ENCODE measurements at places on chromosomes 1 and 21. TPM values are rescaled to one million over a fixed set of nuclear protein-coding genes. Genes with fewer than 3 reads are reported as not detected.

GRCh38 chr1:232574077-232574476 lies 55.9 kb downstream of the SIPA1L2 start:
- no peaks in the 10 kb centered on the region for H3K27me3 ChIP-seq
- H3K4me1 ChIP-seq: peaks cover 14% of the 10 kb centered on the region
- no peak for DNase-seq
- H3K36me3 ChIP-seq: no peaks in the 10 kb centered on the region

GRCh38 chr1:17645068-17645911 lies 105.8 kb downstream of the ARHGEF10L start:
- no peak for DNase-seq
- no peaks in the 10 kb centered on the region for H3K4me1 ChIP-seq
- H3K27me3 ChIP-seq: no peaks in the 10 kb centered on the region
- H3K4me3 ChIP-seq: no peak overlapping the region

DNA sequence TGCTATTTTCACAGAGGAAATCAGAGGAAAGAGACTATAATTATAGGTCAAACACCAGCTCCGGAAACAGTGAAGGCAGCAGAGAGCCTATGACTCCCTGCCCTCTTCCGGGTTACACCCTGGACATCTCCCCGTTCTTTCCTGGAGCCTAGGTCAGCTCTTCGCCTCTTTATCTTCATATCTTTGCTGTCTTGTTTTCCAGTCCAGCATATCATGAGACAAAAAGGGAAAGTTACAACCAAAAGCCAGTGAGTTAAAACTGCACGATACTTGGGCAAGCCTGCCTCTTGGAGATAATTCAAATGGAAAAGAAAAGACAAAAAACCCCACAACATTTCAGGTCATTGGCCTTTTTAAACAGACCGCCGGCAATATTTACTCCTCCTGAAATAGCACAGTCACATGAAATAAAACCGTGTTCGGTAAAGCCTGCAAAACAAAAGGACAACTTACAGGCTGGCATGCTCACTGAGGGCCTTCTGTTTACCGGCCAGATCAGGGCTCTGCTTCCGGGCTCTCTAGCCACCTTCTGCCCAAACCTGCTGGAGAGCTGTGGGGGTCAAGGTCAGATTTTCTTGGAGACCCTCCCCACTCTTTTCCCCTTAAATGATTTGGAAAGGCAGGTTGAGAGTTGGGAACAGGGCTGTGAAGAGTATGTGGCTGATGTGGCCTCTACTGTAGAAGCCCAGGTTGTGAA lies 42.8 kb upstream of the PPP2R5A start:
- H3K27ac ChIP-seq: peak overlapping the region; percentile 75
- H3K27me3 ChIP-seq: peaks cover 5% of the 10 kb centered on the region
- peaks cover 17% of the 10 kb centered on the region for H3K4me1 ChIP-seq
- no peak overlapping the region for H3K4me3 ChIP-seq
- H3K36me3 ChIP-seq: peaks cover 3% of the 10 kb centered on the region

ACOT7 gene
- 97.0 TPM for total RNA-seq

TNFSF4 gene
- total RNA-seq: 5.1 TPM

DNA sequence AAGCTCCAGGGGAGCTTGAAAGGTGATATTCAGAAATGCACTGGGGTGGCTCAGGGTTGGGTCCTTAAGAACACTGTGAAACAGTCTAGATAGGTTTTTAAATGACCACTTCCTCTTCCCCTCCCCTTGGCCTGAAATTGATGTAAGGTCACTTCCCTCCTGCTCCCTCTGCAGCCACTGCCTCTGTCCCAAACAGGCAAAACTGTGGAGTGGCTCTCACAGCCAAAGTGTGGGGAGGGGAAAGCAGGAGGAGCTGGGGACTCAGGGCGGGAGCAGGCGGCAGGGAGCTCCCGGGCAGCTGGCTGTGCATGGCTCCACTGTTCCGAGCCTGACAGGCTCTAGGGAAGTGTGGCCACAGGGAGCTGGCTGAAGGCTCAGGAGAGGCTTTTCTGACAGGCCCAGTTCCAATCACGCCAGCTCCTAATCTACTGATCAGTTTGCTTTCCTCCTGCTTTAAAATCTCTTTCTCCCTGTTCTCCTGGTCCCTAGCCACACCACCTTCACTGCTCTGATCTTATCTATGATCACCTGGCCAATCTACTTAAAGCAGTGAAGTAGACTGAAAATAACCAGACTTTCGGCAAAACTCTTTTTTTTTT lies 5.1 kb upstream of the CSRP1 start:
- peaks cover 41% of the 10 kb centered on the region for H3K4me1 ChIP-seq
- H3K36me3 ChIP-seq: no peaks in the 10 kb centered on the region
- DNase-seq: no peak
- no peaks in the 10 kb centered on the region for H3K27me3 ChIP-seq
- H3K27ac ChIP-seq: no peak overlapping the region
- no peak overlapping the region for H3K4me3 ChIP-seq

RNU1-2 gene
- 1,730 TPM for total RNA-seq

SLC30A2 gene
- total RNA-seq: not detected

TENT5C gene
- total RNA-seq: 20.7 TPM

DNA sequence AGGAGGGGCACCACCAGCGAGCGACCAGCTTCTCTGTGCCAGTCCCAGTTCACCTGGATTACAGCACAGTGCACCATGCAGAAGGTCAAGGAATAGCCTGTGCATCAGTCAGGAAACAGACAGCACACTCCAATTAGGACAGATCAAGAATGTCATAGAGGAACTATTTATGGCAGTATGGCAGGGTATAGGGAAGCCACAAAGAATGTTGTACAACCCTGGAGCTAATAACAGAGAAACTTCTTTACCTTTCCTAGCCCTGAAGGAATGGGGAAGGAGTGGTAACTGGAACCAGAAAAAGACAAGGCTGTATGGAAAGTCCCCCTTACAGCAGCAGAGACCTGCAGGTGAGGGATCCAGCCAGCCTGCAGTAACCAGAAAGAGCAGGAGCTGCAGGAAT lies 87.8 kb upstream of the USP24 start:
- H3K4me1 ChIP-seq: no peaks in the 10 kb centered on the region
- peaks cover 11% of the 10 kb centered on the region for H3K27me3 ChIP-seq
- no peaks in the 10 kb centered on the region for H3K36me3 ChIP-seq
- H3K27ac ChIP-seq: no peak overlapping the region
- H3K4me3 ChIP-seq: no peak overlapping the region

TNFRSF18 gene
- total RNA-seq: 17.5 TPM

GRCh38 chr1:241413974-241414373 lies 57.0 kb upstream of the RGS7 start:
- H3K36me3 ChIP-seq: no peaks in the 10 kb centered on the region
- no peaks in the 10 kb centered on the region for H3K27me3 ChIP-seq
- DNase-seq: no peak

GRCh38 chr1:64403331-64403730 lies 66.6 kb upstream of the CACHD1 start:
- no peak overlapping the region for H3K4me3 ChIP-seq
- no peaks in the 10 kb centered on the region for H3K36me3 ChIP-seq
- H3K27ac ChIP-seq: no peak overlapping the region
- no peak for DNase-seq
- peaks cover 7% of the 10 kb centered on the region for H3K27me3 ChIP-seq

KRTAP13-2 gene
- total RNA-seq: not detected

DNA sequence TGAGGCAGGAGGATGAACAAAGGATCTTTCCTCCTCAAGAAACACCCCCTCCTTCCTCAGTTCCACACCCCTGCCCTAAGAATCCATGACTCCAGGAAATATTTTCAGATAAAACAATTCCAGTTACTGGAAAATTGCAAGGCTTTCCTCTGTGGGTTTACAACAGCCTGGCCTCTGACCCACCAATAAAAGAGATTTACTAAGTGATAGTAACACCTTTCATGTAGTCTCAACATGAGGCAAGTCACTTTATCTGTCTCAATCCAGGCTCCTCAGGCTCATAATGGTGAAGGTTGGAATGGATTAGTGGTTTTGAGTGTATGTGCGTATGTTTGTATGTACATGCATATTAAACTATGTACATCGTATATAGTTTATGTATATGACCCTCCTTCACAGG lies 71.4 kb upstream of the PPP2R5A start:
- no peaks in the 10 kb centered on the region for H3K36me3 ChIP-seq
- no peak for DNase-seq
- peaks cover 14% of the 10 kb centered on the region for H3K27me3 ChIP-seq
- H3K4me3 ChIP-seq: no peak overlapping the region
- peaks cover 11% of the 10 kb centered on the region for H3K4me1 ChIP-seq
- no peak overlapping the region for H3K27ac ChIP-seq

DNA sequence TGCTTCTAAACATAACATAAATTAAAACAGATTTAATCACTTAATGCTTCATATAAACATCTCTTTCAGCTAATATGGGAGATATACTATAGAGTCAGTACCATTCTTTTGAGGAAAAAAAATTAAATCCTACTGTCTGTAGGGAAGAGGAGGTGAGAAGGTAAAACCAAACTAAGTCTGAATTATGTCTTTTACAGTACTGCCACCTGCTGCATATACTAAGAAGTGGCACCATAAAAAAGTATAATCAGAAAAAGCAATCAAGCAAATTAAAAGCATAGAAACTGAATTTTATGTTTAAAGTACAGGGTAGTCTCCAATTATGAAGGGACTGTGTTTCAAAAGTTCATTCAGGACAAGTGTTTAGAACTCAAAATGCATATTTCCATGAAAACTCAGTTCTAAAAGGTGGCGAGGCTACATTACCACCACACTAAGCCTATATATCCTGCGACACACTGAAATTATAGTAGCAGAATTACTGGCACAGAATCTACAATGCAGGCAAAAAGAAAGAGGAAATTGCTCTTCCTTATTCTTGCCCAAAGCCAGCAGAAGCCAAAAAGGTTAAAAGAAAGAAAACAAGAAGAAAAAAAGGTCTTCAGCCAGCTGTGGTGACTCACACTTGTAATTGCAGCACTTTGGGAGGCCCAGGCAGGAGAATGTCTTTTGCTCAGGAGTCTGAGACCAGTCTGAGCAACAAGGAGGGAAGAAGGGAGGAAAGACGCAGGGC lies 9.0 kb downstream of the NSL1 start:
- H3K4me3 ChIP-seq: no peak overlapping the region
- H3K36me3 ChIP-seq: peaks cover 35% of the 10 kb centered on the region
- H3K4me1 ChIP-seq: no peaks in the 10 kb centered on the region
- no peak overlapping the region for H3K27ac ChIP-seq
- DNase-seq: no peak

- H3K4me1 ChIP-seq: peaks cover 27% of the 10 kb centered on the region
- H3K4me3 ChIP-seq: peak overlapping the region; percentile 82
- peak overlapping the region; percentile 97 for H3K27ac ChIP-seq
- peak; percentile 84 for DNase-seq
- H3K36me3 ChIP-seq: no peaks in the 10 kb centered on the region
These were observed 9.8 kb upstream of the TSPAN2 start for GRCh38 chr1:115098979-115099692.

DNA sequence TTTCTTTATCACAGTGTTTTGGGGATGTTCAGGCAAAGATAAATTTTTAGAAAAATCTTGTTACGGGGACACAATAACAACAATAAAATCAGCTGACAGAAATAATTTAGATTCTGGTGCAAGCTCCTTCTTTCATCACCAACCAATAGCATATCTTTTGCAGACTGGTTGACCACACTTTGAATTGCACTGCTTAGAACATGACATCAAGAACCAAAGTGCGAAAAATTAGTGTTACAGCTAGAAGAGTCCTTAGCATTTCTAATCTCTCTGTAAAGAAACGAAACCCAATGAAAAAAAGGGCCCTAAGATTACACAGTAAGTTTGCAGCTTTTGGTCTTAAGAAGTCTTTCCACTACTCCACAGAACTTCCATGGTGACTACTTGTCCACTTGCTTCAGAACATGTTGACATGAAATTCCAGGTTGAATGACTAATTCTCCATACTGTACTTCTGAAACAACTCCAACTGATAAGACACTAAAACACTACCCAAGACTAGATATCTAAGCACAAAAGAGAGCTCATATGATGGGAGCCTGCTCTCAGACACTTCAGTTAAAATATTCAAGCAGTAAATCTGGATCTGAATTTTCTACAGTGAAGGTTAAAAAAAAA lies 31.3 kb downstream of the XKR8 start:
- peaks cover 60% of the 10 kb centered on the region for H3K36me3 ChIP-seq
- H3K27ac ChIP-seq: peak overlapping the region; percentile 17
- no peak for DNase-seq
- H3K27me3 ChIP-seq: no peaks in the 10 kb centered on the region

VAV3 gene
- 5.2 TPM for total RNA-seq

- peaks cover 3% of the 10 kb centered on the region for H3K27me3 ChIP-seq
- no peaks in the 10 kb centered on the region for H3K4me1 ChIP-seq
- DNase-seq: no peak
- H3K36me3 ChIP-seq: no peaks in the 10 kb centered on the region
- H3K27ac ChIP-seq: no peak overlapping the region
- H3K4me3 ChIP-seq: no peak overlapping the region
These were observed 34.6 kb upstream of the C1orf87 start for GRCh38 chr1:60108196-60108595.

ADAMTS1 gene
- total RNA-seq: 1.4 TPM

- H3K27ac ChIP-seq: no peak overlapping the region
- no peaks in the 10 kb centered on the region for H3K27me3 ChIP-seq
- H3K36me3 ChIP-seq: no peaks in the 10 kb centered on the region
These were observed 350.5 kb downstream of the MATN1 start for GRCh38 chr1:30372792-30373433.

DNA sequence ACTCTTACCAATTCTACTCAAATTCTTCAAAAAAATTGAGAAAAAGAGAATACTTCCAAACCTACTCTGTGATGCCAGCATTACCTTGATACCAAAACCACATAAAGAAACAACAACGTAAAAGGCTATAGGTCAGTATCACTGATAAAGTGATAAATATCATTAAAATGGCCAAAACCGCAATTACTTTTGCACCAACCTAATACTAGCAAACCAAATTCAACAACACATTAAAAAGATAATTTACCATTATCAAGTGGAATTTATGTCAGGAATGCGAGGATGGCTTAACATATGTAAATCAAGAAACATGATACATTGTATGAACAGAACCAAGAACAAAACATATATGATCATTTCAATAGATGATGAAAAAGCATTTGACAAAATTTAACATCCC lies 7.0 kb downstream of the SPAG17 start:
- no peak for DNase-seq
- H3K27me3 ChIP-seq: no peaks in the 10 kb centered on the region
- H3K27ac ChIP-seq: no peak overlapping the region
- no peaks in the 10 kb centered on the region for H3K36me3 ChIP-seq
- H3K4me3 ChIP-seq: no peak overlapping the region
- H3K4me1 ChIP-seq: no peaks in the 10 kb centered on the region

DNA sequence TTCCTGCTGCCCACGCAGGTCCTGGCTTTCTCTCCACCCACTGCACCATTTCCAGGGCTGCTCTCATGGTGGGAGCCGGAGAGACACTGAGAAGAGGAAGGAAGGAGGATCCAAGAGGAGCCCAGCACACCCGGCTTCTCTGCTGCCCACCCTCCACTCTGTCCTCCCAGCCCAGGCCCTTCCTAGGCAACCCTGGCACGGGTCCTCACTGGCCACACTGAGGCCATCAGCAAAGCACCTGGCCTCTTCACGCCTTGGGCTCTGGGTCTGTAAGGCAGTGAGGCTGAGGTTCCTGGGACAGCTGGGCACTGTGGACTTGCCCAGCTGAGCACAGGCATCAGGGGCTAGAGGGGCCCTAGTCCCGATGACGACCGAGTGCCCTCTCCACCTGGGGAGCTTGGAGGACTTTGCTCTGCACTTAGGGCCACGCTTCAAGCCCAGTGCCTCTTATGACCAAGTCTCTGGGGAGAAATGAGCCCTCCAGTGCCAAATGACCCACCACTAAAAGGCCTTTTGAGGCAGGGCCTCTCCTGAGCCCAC lies 43.1 kb downstream of the PDE9A start:
- H3K27ac ChIP-seq: no peak overlapping the region
- no peaks in the 10 kb centered on the region for H3K36me3 ChIP-seq
- no peaks in the 10 kb centered on the region for H3K4me1 ChIP-seq
- H3K4me3 ChIP-seq: no peak overlapping the region
- H3K27me3 ChIP-seq: no peaks in the 10 kb centered on the region
